ENCODE measurements at places on chromosomes 2 and 18.
A peak's percentile ranks its signal among the peaks of the same experiment; 100 is the strongest.

DNA sequence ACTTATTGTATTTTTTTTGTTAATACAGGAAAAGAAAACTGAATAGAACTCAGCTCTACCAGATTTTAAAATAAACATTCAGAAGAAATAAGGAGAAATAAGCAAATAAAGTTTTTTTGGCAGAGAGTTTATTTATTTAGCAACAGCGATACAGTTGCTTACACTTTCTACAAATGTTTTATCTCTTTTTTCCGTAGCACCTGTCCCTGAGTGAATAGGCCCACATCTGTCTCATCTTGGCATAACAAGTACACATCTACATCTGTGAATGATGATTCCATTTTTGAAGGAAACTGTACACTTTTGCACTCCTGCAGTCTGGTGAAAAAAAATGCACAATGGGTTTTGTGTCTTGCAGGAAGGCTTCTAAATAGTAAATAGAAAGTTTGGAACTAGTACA is 783.6 kb upstream of the ZEB2 start:
- no peak for DNase-seq

GRCh38 chr2:59900728-59901452 is 652.6 kb downstream of the BCL11A start:
- DNase-seq, result no peak

DNA sequence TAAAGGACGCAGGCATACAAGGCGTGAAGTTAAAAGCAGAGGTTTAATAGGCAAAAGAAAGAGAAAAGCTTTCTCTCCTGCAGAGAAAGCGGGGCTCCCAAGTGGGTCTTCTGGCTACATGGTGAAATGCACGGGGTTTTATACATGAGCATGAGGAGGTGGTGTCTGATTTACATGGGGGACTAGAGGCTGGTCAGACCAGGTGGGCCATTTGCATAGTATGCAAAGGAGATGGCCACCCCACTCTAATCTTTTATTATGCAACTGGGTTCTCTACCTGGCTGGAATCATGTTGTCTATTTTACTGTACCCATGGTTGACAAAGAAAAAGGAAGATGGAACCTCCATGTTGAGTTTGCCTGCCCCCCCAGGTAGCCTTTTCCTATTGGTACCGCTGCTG is 356.2 kb downstream of the KCNJ3 start:
- no peak for DNase-seq

DNA sequence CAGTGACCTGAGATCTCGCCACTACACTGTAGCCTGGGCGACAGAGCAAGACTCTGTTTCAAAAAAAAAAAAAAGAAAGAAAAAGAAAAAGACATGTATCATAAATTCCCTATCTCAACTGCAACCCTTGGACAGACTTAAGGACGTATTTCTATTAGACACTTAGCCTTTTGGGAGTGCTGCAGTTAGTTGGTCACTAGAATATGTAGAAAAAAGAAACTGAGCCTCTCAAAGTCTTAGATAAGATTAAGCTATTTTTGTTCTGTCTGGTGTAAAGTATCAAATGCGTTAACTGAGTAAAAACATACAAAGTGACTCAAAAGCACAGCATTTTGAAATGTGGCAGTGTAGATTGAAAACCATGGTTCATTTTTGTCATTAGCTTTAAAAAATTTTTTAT is 7.3 kb downstream of the NBEAL1 start:
- DNase-seq, result no peak

DNA sequence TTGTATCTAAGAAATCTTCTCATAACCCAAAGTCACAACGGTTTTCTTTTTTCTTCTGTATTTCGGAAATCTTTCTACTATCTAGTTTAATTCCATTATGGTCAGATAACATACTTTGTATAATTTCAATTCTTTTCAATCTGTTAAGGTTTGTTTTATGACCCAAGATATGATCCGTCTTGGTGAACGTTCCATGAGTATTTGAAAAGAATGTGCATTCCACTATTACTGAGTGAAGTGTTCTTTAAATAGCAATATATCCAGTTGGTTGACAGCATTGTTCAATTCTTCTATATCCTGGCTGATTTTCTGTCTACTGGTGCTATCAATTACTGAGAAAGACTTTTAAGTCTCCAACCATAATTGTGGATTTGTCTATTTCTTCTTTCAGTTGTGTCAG is 414.5 kb downstream of the TNS1 start:
- DNase-seq, result no peak

DNA sequence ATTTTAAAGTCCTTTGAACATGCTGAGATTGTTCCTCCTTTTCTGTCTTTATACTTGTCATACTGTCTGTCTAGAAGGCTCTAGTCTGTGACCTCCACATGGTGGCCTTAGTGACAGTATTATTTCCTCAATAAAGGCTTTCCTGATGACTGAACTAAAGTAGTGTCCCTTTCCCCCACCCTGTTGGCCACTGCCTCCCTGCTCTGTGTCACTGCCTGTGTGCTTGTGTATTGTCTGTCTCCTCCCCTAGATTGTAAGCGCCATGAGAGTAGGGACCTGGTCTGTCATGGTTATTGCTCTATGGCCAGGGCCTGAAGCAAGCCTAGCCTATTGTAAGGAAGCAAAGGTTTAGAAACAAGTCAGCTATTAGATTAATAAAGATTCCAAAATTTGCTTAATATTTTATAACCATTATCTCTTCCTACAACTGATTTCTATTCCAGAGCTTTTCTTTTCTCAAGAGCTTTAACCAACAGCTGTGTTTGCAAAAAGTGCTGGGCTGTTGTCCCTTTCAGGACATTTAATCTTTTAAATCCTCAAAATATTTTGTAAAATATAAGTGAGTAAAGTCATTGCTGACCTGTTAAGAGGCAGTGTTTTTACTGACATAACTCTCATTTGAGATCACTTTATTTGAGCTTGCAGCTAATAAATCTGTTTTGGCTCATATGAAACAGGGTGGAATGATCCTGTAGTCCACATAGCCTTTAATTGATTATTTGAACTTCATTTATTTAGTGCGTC is 35.5 kb downstream of the DIS3L2 start:
- DNase-seq, result no peak

DNA sequence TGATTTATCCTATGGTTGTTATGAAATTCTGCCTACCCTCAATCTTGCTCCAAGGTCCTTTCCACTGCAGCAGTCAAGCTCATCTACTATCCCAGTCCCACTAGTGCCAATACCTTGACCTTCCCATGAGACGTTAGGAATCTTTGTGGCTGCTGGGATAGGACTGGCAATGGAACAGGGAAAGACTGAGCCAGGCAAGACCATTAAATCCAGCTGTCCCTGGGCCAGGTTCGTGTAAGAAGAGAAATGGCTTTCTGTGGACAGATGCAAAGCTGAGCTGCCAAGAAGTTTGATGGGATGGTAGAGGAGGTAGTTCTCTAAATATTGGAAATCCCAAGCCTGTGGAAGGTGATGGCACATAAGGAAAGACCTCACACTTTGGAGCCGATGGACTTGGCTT is 50.1 kb upstream of the TMEM17 start:
- DNase-seq, result no peak

- DNase-seq, result no peak
Observed at GRCh38 chr2:202149936-202150335, 76.9 kb downstream of the KIAA2012 start.

- DNase-seq, result no peak
Observed at GRCh38 chr2:102025016-102025501, 33.3 kb downstream of the IL1R2 start.

DNA sequence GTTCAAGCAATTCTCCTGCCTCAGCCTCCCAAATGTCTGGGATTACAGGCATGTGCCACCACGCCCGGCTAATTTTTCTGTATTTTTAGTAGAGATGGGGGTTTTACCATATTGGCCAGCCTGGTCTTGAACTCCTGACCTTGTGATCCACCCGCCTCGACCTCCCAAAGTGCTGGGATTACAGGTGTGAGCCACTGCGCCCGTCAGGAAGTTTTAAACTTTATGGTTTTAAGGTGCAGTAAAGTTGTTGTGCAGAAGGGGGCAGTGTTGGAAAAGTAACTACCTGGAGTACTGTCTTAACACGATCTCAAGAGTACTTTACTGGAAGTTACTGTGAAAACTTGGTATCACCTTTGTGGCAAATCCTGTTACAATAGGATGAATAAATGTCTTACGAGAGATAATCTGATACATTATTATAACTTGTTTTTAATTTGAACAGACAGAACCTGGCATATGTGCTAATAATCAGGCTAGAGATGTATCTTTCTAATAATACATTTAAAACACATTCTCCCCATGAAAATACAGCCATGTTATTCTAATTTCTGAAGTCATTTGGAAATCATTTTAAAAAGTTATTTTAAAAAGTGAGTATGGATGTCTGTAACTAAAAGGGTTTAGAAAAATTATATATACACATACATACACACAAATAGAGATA is 10.8 kb downstream of the SPDYA start:
- DNase-seq, result no peak

DNA sequence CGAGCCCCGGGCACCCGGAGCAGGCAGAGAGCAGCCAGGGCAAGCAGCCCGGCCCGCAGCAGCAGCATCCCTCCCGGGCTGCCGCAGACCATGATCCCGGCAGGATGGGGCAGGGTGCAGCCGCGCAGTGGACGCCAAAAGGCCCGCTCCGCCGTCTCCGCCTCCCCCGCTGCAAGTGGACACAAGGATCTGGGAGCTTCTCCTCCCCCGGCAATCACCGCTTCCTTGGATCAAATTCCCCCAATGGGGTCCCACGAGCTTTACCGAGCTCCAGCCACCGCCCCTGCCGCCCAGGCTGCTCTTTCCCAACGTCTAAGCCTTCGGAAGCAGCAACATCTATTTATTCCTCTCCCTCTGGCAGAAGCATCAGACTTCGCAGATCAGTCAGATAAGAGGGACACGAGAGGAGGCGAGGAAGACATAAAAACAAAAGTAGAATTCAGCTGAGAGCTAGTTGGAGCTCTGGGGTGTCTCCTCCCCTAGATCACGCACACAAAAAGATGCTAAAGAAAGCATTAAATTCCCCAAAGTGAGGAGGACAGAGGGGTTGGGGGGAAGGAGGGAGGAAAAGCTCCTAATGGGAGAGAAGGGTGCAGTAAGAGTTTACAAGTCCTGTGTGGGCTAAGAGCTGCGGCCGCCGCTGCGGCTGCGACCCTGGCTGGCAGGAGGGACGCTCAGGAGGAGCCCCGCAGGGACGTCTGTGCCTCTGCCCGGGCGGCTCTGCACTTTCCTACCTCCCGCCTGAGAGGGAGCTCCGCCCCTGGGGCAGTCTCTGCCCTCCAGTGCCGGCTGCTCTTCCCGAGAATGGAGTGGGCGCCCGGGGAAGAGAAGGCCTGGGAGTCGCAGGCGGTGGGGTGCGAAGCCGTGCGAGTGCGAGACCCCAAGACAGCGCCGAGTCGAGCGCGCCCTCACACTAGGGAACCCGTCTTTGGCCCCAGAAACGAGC is at the start of gene FRZB:
FRZB (minus strand) TSS at position 177 of the 946 bp plus-strand sequence; CDS start at position 92, 85 bp downstream.
- DNase-seq, result peak; percentile 90

DNA sequence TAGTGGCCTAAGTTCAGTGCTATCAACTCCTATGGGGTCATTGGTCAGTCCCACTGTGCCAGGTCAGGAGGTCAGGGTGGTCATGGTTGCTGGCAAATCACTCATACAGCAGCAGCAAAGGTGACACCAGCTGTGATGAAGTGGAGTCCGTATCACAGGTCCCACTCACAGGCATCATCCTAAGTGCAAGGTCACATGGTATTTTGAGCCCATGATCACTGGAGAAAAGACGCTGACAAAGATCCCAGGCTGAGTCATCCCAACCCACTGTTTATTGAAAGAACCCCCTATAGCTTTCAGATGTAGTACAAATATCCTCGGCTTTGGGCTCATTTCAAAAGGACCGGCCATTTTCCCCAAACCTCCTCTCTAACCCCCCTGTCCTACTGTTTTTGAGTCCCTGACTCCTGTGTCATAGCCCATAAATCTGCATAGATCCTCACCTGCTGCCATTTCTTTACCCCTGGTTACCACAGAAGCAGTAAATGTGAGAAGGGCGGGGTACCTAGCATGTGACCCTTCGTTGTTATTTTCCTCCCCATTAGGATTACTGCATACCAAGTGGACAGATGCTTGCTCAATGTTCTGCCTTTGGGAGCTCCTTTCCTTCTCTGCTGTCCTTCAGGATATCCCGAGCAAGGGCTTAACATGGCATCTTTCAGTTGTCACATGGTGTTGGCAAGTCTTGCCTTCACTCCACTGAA is 107.7 kb downstream of the COL6A3 start:
- no peak for DNase-seq

- DNase-seq, result no peak
Observed at GRCh38 chr2:150919901-150920300, 341.8 kb downstream of the RBM43 start.

GRCh38 chr2:225025917-225026571 is 16.2 kb downstream of the DOCK10 start:
- DNase-seq, result no peak

GRCh38 chr2:105753380-105753779 is 8.7 kb downstream of the NCK2 start:
- DNase-seq, result no peak

DNA sequence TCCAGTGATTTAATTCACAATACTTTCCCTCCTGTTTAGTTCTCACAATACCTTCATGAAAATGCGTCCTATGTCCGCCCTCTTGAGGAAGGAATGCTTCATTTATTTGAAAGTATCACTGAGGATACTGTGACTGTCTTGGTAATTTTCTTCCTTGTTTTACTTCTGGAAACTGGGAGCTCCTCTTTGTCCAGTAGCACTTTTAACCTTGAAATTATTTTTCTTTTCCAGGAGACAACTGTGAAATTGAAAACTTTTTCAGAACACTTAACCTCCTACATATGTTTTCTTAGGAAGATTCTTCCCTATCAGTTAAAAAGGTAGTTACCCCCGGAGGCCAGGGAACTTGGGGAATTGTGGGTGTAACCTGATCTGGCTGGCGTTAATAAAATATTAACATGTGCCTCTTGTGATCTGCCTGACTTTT is 58.9 kb upstream of the STON1 start:
- DNase-seq, result no peak

- DNase-seq, result peak; percentile 76
Observed at GRCh38 chr2:217942731-217943335, 60.0 kb downstream of the TNS1 start.

- no peak for DNase-seq
Observed at GRCh38 chr2:237474442-237474911, 12.6 kb upstream of the MLPH start.

DNA sequence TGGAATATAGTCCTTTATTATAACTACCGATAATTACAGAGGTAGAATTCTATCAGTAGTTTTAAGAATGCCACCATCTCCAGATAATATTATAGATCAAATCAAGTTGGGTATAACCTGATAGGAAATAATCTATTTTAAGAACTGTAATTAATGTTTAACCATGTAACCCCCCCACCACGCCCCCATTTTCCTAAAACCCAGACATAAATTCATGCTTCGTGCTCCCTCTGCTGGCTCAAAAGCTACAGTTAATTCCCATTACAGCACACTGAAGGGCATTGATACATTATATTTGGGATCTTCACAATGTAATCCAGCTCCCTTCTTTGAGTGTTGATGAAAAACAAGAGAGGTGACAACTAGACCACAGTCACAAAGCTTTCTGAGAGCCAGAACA is 228.0 kb upstream of the SMAD7 start:
- no peak for DNase-seq
